ENCODE measurements at places on chromosomes 2 and 18.

GRCh38 chr2:216520112-216520511, 21.5 kb downstream of the RPL37A start:
- no peak for DNase-seq

DNA sequence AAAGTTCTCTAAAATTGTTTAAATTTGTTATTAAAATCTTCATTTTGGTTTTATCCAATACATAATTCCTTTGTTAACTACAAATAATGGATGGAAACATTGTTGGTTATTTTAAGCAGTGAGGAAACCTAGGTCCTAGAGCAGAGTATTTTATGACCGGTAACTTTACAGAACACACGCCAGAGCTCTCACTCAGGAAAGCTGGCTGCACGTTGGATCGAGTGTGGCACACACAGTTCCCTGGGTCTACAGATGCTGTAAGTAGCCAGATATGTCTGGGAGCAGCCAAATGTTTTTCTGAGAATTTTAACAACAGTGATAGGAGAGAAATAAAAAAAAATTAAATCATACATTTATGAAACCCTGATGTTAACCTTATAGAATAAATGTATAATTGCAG, 264.4 kb downstream of the ZNF407 start:
- DNase-seq: no peak

- no peak for DNase-seq
Measured at GRCh38 chr18:54801374-54801773, 26.9 kb upstream of the RAB27B start.

- DNase-seq: no peak
Measured at GRCh38 chr2:220300806-220301205, 673.4 kb downstream of the SLC4A3 start.

DNA sequence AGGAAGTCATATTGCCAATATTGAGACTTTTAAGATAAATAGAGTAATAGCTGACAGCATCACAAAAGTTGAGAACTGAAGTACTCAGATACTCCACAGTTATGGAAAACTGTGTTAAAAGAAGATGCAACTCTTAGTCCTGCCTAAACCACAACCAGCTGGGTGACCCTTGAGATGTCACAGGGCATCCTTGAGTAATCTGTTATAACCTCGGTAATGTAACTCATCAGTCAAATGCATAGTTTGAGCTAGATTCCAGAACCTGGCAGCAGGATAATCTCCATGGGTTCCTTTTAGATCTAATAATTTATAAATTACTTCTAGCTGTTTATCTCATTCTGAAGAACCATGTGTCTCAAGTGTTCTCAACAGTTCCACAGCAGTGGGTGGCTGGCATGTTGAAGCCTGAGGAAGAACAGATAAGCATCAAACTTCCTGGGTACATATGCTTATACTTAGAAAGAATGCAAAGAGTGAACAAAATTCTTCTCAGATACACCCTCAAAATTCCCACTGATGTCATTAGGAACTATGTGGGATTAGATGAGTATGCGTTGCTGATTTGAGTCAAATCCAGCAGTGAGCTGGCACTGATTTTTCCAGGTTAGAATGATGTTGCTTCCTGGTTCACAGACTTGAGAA, 304.1 kb upstream of the ERBB4 start:
- no peak for DNase-seq

DNA sequence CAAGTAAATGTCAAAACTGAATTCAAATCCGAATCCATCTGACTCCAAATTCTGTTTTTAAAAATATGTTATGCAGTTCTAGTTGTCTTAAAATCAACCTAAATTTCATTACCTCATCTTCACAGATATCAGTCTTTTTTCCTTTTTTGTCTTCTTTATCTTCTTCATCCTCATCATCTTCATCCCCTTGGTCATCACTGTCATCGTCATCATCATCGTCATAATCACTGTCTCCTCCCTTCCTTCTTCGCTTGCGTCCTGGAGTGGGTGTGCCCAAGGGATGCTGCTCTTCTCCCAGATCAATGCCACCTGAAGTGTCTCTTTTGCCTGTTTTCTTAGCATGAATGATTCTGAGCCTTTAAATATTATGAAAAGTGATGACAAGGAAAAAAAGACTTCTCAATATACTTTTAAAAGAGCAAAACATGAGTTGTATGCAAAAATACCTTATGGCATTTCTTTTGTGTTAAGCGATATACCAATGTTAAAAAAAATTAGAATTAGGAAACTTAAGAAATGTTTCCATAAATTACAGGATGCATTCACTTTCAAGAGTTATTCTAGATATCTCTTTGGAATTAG, 96.0 kb upstream of the WDSUB1 start:
- DNase-seq: no peak

Data from ACHN (cell line).